Hippocampal formation (tissue), 2 donors: ENCODE measurements at places on chromosomes 7 and 10.

DNA sequence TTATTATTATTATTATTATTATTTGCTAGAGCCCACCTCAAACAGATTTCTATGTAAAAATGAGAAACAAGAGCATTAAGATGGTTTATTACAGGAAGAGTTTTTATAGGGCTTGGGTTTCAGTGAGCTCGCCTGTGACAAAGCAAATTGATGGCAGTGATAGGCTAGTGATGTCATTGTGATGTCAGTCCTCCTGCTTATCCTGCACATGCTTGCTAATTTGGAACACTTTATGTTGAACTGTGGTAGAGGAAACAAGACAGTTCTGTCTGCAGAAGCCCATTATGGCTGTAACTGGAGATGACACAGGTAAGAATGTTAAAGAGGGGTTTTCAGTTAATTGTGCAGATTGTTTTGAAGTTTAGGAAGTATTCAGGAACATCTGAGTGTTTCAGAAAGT, 68.3 kb downstream of the CREM start:
- no peak for DNase-seq

GRCh38 chr7:116404389-116404788, 95.1 kb upstream of the CAV2 start:
- no peak for DNase-seq

GRCh38 chr7:69687739-69688433, 89.6 kb downstream of the AUTS2 start:
- no peak for DNase-seq

- DNase-seq: no peak
Observed at GRCh38 chr7:47095946-47096345, 486.0 kb downstream of the TNS3 start.

DNA sequence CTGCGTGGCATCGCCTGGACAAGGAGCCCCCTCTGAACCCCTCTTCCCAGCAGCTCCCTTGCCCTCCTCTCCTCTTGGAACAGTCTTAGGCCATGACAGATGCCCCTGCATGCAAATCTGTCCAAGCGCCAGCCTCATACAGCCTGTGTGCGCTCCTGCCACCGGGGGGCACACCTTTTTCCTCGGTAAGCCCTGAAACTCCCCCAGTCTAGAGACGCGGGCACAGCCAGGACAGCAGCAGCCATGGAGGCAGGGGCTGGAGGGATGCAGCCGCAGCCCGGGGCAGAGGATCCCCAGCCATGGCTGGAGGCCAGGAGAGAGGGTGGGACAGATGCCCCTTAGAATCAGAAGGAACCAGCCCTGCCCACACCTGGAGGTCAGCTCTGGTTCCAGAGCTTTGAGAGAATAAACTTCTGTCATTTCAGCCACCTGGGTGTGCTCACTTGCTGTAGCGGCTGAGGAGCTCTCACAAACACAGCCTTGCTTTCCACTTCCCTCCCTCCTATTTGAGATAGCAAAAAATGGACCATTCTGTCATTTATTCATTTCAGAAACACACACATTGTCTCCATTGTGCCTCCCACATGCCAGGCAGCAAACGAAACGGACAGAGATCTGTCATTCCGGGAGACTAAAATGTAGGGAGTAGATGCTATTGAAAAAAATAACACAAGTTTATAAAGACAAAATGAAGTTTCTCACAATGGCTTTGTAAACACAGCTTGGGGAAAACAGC, 241.5 kb downstream of the WDR37 start:
- DNase-seq: peak; percentile 32

GRCh38 chr7:6228361-6229229, 43.8 kb downstream of the CYTH3 start:
- no peak for DNase-seq
